Gastroesophageal sphincter (tissue), 4 donors: ENCODE measurements at places on chromosomes 6 and 20.

GRCh38 chr20:58712151-58712791 is 19.7 kb downstream of the NPEPL1 start:
- no peak for ATAC-seq

DNA sequence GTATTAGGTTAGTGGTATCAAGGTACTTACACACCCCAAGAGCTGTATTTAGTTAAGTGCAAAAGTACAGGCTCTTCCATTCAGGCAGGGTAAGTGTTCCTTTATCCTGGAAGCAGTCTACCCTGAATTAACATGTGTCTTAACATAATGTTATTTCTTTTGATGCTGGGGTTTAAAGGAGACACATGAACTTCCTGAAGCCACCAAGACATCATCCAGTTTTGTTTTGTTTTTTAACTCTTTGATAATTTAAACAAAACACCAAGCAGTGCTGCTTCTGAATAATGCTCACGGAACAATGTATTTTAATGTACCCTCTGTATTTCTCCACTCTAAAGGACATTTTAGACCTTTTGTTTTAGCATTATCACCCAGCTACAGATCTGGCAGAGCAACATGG is 50.5 kb upstream of the PLCB4 start:
- no peak for ATAC-seq

DNA sequence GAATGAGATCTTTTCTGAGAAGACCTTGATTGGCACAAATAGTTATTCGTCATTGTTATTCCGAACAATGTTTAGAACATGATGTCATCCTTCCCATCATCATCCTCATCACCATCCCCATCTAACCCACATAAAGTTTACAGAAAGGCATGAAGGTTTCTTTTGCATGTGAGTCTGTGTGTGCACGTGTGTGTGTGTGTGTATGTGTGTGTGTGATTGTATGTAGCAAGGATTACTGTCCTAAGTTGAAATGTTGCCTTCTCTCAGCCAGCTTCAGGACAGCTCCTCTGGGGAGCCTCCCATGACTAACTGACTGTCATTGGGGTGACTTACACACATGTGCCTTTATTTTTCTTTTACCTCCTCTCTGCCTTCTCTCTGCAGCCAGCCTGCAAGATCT is 113.5 kb downstream of the SLC22A3 start:
- ATAC-seq = no peak

GRCh38 chr6:137927777-137928218 is 60.7 kb downstream of the TNFAIP3 start:
- no peak for ATAC-seq

- ATAC-seq = no peak
Observed at GRCh38 chr6:3450888-3451287, 6.0 kb downstream of the SLC22A23 start.

- ATAC-seq = no peak
Observed at GRCh38 chr6:10221178-10221577, 193.7 kb downstream of the TFAP2A start.

DNA sequence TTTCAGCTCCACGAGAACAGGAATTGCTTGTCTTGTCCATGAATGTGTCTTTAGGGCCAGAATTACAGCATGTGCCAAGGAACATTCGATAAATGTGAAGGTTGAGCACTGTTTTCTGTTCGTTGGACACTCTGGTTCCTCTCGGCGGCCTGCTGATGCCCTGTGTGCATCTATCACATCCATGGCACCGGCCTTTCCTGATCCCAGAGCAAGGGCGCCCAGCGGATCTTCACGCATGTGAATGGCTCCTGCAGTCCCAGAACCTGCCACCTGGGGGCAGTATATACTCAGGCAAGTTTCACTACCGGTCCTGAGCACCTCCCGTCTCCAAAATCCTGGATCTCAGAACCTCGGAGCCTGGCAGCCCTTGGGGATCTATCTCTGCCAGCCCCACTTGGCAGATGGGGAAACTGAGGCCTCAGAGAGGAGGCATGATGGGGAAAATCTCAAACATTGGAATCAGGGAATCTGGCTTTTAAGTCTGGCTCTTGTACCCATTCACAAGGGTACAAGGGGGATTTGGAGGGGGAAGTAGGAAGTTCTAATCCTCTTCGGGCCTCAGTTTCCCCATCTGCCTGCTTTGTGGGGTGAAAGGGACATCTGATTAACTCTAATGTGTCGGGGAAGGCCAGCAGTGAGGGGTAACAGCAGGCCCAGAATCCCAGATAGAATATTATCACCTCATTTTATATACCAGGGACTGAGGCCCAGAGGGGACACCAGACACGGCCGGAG is 4.3 kb upstream of the CEBPB start:
- no peak for ATAC-seq

DNA sequence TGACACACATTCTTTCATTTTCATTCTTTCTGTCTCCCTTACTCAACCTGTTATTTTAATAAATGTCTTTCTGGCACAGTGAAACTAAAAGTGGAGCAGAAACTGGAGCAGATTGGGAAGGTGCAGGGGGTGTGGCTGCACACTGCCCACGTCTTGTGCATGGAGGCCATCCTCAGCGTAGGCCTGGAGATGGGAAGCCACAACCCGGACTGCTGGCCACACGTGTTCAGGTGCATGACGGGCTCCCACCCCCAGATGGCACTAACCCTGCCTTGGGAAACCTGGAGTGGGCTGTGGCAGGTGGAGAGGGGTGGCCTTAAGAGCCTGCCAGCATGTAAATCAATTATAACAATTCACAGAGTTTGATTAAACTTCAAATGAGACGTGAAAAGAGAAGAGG is 71.4 kb upstream of the PBOV1 start:
- no peak for ATAC-seq

DNA sequence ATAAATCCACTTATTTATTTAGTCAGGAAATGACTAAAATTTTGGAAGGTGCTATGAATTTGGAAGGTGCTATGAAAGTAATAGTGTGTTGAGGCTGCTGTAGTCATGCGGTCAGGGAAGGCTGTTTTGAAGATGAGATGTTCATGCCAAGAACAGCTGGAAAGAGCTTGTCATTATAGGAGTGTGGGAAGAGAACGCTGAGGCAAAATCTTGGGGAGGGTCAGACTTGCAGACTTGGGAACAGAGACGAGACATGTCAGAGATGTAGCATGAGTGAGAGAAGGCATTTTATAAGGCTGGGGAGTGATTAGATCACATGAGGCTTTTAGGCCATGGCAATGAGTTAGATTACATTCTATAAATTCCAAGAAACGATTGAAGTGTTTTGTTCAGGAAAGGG is 124.0 kb upstream of the B3GAT2 start:
- ATAC-seq = no peak

GRCh38 chr20:15814360-15814759 is 758.9 kb downstream of the KIF16B start:
- no peak for ATAC-seq

- ATAC-seq = no peak
Observed at GRCh38 chr20:40587038-40587437, 102.0 kb downstream of the MAFB start.

GRCh38 chr6:138800377-138801150 is 4.7 kb downstream of the ECT2L start:
- ATAC-seq = no peak
